GM12878 (cell line): ENCODE measurements at places on chromosomes 11 and 22. TPM values are rescaled to one million over a fixed set of nuclear protein-coding genes. Genes with fewer than 3 reads are reported as not detected.

DNA sequence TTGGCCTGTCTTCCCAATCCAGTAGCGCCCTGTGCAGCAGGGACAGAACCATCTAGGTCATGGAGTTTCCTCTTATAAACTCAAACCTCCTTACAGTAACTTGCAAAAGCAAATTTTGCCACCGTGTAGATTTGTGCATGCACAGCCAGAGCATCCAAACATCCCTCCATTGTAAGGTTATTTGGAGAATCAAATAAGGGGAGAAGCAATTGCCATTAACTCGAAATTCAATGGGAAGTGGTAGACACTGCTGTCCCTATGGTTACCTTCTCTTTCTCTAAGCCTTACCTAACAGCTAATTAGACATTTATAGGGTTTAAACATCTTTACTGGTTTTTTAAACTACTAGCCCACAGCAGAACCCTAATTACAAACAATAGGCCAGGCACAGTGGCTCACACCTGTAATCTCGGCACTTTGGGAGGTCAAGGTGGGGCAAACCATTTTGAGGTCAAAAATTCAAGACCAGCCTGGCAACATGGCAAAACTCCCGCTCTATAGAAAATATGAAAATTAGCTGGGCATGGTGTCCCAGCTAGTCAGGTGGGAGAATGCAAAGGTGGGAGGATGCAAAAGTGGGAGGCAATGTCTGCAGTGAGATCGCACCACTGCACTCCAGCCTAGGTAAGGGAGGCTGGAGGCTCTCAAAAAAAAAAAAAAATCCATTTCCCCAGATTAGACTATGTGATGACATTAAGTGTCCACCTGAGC, 6.6 kb downstream of the HSPA8 start:
- peaks cover 27% of the 10 kb centered on the region for H3K36me3 ChIP-seq
- no peaks in the 10 kb centered on the region; the same call in 1 of the 2 replicates for H3K4me1 ChIP-seq
- DNase-seq, result no peak
- H3K27me3 ChIP-seq, result no peaks in the 10 kb centered on the region
- H3K27ac ChIP-seq, result no peak overlapping the region

GRCh38 chr11:86591631-86592030, 80.8 kb downstream of the ME3 start:
- H3K27ac ChIP-seq, result no peak overlapping the region
- no peak overlapping the region for H3K4me3 ChIP-seq
- no peaks in the 10 kb centered on the region for H3K27me3 ChIP-seq
- no peak for DNase-seq

ISX gene
- 0.21 and 0.45 TPM in 2 replicates for total RNA-seq

- H3K27me3 ChIP-seq, result no peaks in the 10 kb centered on the region
- H3K4me3 ChIP-seq, result no peak overlapping the region
- H3K36me3 ChIP-seq, result no peaks in the 10 kb centered on the region
- no peak for DNase-seq
These were observed 6.0 kb upstream of the OR10D3 start for GRCh38 chr11:124176925-124177715.

- no peak overlapping the region for H3K4me3 ChIP-seq
- no peaks in the 10 kb centered on the region for H3K27me3 ChIP-seq
- H3K4me1 ChIP-seq, result no peaks in the 10 kb centered on the region
- no peaks in the 10 kb centered on the region for H3K36me3 ChIP-seq
- no peak for DNase-seq
These were observed 179.2 kb upstream of the ZBED5 start for GRCh38 chr11:11036848-11037732.

DNA sequence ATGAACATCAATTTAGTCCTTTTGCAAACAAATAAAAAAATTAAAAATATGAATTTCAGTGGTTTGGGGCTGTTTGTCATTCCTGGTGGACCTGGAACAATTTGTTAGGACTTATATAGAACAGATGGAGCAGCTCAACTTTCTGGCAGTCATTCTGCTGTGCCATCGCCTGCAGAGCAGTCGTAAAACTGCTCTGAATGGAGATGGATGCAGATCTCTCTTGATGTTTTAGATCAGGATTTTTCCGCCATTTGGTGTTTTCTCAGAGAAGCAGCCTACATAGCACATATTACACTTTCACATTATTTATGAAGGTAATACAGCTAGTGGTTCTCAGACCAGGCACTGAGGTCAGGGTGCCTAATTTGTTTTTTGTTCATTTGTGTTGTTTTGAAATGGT, 31.8 kb upstream of the HSPA8 start:
- no peaks in the 10 kb centered on the region for H3K27me3 ChIP-seq
- H3K4me1 ChIP-seq, result no peaks in the 10 kb centered on the region

GRCh38 chr11:12077535-12078280, 32.7 kb upstream of the MICAL2 start:
- no peak for DNase-seq
- H3K27ac ChIP-seq, result no peak overlapping the region
- no peak overlapping the region for H3K4me3 ChIP-seq
- H3K27me3 ChIP-seq, result no peaks in the 10 kb centered on the region
- H3K4me1 ChIP-seq, result no peaks in the 10 kb centered on the region
- H3K36me3 ChIP-seq, result no peaks in the 10 kb centered on the region

- H3K27me3 ChIP-seq, result peaks cover 2% of the 10 kb centered on the region
- no peak overlapping the region for H3K4me3 ChIP-seq
- no peak overlapping the region for H3K27ac ChIP-seq
- no peak for DNase-seq
- peaks cover 4% of the 10 kb centered on the region for H3K4me1 ChIP-seq
These were observed 100.3 kb upstream of the AKIP1 start for GRCh38 chr11:8810540-8811301.

PLEKHB1 gene
- total RNA-seq, result 1.0 and 2.6 TPM in 2 replicates

DNA sequence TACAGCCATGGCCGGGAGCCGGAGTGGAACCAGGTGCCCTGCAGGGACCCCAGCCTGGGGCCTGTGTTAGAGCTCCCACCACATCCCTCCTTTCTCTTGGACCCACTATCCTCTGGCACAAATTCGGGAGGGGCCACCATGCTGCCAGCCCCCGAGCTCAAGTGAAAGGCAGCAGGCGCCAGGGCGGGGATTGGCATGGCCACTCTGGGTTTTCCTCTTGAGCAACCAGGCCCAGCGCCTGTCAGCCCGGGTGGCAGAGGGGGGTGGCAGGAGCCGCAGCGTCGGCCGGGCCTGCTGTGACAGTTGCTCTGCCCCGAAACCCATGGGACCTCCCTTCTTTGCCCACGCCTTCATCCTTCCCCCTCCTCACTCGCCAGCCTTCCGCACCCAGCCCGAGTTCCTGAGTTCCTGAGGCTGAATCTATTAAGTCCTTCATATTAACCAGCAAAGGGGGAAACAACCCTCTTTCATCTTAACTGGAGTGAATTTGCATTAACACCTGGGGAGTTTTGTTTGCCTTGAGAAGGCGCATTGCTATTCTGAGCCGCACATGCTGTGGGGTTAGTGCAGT, 16.8 kb upstream of the CABP7 start:
- DNase-seq, result no peak
- no peak overlapping the region for H3K27ac ChIP-seq
- H3K36me3 ChIP-seq, result no peaks in the 10 kb centered on the region
- H3K4me1 ChIP-seq, result 0 out of 2 replicates have a peak, but pooled peaks cover 3% of the 10 kb centered on the region

CCDC73 gene
- total RNA-seq, result 0.05 and 0.11 TPM in 2 replicates

OR6M1 gene
- total RNA-seq, result not detected in 2 replicates

DNA sequence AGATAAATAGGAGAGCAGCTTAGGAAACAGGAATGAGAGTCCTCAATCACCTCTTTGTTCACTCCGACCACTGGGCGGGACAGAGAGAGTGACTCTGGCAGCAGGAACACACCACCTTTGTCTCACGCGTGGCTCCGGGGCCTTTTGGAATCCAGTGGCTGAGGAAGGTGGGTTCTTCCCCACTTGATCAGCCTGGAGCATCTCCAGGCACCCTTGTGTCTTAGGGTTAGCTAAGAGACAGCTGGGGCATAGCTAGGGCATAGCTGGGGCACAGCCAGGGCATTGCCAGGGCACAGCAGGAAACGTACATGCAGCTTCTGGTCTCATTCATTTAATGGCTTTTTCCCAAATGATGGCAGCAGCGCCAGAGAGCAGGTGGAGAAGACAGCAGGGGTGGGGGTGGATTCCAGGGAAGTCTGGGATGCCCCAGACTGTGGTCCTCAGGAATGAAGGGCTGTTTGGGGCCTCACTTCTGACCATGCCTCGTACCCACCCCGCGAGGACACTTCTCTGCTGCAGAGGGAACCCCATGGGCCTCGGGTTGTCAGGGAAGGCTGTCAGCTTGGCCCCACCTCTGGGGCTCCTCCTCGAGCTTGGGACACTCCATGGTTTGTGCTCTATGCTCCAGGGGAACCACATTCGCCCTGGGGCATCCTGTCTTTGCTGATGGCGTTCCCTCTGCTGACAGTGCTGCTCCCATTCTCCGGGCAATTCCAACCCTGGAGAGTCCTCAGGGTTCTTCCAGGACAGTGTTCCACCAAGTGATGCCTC, 30.4 kb upstream of the SHANK2 start:
- H3K27me3 ChIP-seq, result no peaks in the 10 kb centered on the region
- no peak overlapping the region for H3K27ac ChIP-seq
- H3K36me3 ChIP-seq, result no peaks in the 10 kb centered on the region
- no peaks in the 10 kb centered on the region for H3K4me1 ChIP-seq

NRIP3 gene
- not detected in 2 replicates for total RNA-seq

DNA sequence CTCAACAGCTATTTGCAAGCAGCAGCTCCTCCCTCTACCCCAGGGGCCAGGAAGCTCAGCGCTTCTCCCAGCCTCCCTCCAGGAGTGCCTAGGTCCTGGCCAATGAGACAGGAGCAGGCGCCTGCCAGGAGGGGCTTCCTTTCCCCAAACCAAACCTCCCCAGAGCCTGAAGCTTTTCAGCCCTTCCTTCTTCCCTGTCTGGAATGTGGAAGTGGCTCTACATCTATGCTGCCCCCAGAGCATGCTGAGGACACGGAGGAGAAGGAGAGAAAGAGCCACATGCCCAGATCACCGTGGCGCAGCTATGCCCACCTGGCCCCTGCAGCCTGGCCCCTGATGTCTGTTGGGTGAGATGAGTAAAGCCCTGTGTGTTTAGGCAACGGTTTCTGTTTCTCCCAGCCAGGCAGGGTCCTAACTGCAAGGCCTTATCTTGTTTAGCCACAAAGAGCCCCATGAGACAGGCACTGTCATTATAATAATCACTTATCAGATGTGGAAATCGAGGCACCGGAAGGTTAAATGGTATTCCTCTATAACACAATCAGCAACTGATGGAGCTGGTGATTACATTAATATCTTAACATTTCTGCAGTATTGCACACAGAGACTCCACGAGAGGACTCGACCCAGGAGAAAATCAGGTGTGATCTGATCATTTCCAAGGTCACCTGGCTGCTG, 315.8 kb downstream of the CTTN start:
- DNase-seq, result no peak
- no peaks in the 10 kb centered on the region for H3K27me3 ChIP-seq
- H3K4me3 ChIP-seq, result no peak overlapping the region
- H3K36me3 ChIP-seq, result no peaks in the 10 kb centered on the region
- no peaks in the 10 kb centered on the region for H3K4me1 ChIP-seq

DNA sequence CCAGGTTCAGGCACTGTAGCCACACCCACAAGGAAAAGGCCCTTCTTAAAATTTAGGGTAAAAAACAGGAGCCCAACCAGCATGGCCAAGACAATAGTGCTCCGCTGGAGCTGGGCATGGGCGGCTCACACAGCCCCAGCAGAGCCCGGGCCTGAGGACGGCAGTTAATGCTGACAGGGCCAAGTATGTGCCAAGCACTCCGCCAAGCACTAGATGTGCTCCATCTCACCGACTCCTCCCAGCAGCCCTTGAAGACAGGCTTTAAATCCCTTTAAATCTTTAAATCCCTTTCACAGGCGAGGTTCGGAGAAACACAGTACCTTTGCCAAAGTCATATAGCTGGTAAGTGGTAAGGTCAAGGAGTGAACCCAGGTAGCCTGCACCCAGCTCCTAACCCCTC, 4.8 kb downstream of the ARFGAP2 start:
- no peak overlapping the region for H3K27ac ChIP-seq
- H3K36me3 ChIP-seq, result peaks cover 30% of the 10 kb centered on the region; the same call in 1 of the 2 replicates
- DNase-seq, result no peak
- peaks cover 6% of the 10 kb centered on the region for H3K4me1 ChIP-seq
- no peak overlapping the region for H3K4me3 ChIP-seq
- no peaks in the 10 kb centered on the region for H3K27me3 ChIP-seq
